ENCODE measurements at places on chromosomes 4 and X. TPM values are rescaled to one million over a fixed set of nuclear protein-coding genes. Genes with fewer than 3 reads are reported as not detected.

RAB41 gene
- polyA plus RNA-seq = 1.3 TPM

MAGEA6 gene
- not detected for polyA plus RNA-seq

PDGFRA gene
- 129 TPM for polyA plus RNA-seq

GPR143 gene
- polyA plus RNA-seq = 7.5 TPM

UCP1 gene
- polyA plus RNA-seq = 0.99 TPM

TMPRSS11E gene
- 0.15 TPM for polyA plus RNA-seq

ARMCX1 gene
- polyA plus RNA-seq = 61.3 TPM

HOPX gene
- 28.2 TPM for polyA plus RNA-seq

RNF212 gene
- 13.6 TPM for polyA plus RNA-seq

DNA sequence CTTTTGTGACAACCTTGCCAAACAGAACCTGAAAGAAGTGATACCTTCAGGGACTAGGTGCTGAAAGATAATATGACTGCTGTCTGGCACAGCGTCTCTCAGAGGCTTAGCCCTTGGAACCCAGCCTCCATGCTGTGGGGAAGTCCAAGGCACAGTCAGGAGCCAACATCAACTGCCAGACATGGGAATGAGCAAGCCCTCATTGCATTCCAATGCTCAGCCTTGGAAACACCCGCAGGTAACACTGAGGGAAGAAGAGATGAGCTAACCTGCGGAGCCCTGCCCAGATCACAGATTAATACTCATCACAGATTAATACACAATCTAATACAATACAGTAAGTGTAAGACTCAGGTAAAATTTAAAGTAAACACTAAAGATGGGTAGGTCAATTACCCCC lies 31.5 kb downstream of the LDB2 start:
- no peak for DNase-seq

GRCh38 chr4:10334506-10335028 lies 122.7 kb downstream of the ZNF518B start:
- no peak for DNase-seq

- no peak for DNase-seq
Measured at GRCh38 chr4:5887361-5888221, 5.3 kb downstream of the CRMP1 start.

DNA sequence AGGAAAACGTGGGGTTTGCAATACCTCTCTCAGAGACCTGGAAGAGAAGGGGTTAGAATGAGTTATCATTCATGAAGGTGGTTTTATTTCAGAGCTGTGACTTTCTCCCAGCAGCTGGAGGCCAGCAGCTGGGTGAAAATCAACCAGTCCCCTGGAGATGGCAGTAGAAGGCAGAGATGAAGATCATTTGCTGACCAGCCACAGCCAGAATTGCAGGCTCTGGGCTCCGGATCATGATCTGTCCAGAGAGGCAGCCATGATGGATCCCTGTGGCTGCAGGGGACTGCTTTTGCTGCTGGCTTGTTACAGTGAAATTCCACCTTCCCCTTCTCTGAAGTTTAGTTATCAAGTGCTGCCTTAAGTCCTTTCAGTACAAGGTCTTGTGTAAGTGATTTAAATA lies 46.9 kb upstream of the TAB3 start:
- DNase-seq = no peak

DNA sequence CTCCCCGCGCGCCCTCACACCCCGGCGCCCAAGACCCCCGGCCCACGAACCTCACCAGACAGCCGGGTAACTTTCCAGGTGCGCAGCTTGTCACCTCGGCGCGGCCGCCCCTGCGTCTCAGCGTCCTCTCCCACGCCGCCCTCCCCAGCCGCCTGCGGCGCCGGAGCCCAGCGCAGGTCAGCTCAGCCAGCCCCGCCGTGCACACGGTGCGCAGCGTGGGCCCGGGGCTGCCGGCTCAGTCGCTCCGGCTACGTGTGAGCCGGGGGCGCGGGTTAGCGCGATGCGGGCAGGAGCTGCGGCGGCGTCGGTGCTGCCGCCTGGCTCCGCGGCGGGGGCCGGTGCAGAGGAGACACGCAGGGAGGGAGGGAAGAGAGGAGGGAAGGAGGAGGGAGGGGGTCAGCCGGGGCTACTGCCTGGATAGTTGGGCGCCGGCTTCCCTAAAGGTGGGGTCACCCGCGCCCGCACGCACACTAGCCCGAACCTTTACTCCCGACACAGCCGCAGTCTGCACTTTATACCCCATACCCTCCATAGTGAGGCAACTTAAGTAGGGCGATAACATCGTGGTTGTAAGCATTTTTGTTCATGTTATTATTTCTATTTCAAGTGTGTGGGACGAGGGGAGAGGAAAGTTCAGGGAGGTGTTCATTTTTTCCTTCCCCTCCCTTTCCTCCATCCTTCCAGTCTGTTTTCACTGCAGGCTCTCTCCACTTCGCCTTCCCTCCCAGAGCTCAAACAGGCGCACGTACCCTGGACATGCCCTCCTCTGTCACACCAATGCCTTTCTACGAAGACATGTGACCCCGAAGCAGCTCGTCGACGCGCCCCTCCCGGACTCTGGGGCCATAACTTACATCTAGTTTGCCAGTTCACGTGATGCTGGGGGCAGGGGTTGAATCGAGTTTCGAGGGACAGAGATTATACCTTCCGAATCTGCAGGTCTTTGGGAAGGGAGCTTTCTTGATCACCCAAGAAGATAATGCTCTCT lies at the start of gene PRKG2:
TSS of gene PRKG2 (minus strand) at position 342 of the 988 bp plus-strand sequence. CDS start 10,175 bp downstream, outside the sequence.
- DNase-seq = peak; percentile 43

- DNase-seq = no peak
Measured at GRCh38 chrX:37765507-37765906, 14.4 kb upstream of the CYBB start.

GRCh38 chrX:39905538-39905891 lies 192.2 kb downstream of the BCOR start:
- DNase-seq = no peak

- peak; percentile 97 for DNase-seq
Measured at GRCh38 chrX:47193475-47194193, at the start of gene UBA1. Gene UBA1, plus strand, starts transcription at chrX:47193829. Its CDS starts 4,974 bp downstream, at chrX:47198803.

- DNase-seq = no peak
Measured at GRCh38 chrX:41145920-41146608, 60.8 kb downstream of the USP9X start.

DNA sequence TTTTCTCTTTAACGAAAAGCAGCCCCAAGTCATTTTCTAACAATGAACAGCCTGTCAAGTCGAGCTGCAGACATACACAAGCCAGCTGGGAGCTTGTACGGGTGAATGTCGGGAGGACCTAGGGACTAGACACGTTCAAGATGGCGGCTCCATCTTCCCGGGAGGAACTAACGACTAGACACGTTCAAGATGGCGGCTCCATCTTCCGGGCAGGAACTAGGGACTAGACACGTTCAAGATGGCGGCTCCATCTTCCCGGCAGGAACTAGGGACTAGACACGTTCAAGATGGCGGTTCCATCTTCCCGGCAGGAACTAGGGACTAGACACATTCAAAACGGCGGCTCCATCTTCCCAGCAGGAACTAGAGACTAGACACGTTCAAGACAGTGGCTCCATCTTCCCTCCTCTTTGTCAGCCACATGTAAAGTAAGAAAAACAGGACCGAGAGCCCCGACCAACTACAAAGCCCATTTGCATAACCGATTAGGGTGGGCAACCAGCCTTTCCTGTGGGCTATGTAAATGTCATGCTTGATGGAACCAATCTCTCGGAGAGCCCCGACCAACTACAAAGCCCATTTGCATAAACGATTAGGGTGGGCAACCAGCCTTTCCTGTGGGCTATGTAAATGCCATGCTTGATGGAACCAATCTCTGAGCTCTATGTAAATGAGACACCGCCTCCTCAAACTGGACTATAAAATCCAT lies 175.5 kb downstream of the DHRSX start:
- DNase-seq = peak; percentile 87

DNA sequence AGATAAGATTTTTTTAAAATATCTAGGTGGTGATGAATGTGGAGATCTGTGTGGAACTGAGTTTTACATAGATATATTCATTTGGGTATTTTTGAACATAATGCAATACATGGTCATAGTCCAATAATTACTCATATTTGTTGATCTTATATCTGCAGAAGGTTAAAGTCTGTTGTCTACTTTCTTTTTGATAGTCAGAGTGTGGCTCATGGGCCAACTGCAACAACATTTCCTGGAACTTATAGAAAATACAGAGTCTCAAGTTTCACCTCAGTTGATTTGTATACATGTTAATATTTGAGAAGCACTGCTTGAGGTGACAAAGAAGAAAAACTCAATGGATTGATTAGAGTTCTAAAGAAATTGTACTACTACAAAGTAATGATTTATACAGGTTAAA lies 408.4 kb downstream of the ARAP2 start:
- DNase-seq = no peak

GRCh38 chr4:182144626-182145333 lies 98.4 kb upstream of the TENM3 start:
- no peak for DNase-seq

DNA sequence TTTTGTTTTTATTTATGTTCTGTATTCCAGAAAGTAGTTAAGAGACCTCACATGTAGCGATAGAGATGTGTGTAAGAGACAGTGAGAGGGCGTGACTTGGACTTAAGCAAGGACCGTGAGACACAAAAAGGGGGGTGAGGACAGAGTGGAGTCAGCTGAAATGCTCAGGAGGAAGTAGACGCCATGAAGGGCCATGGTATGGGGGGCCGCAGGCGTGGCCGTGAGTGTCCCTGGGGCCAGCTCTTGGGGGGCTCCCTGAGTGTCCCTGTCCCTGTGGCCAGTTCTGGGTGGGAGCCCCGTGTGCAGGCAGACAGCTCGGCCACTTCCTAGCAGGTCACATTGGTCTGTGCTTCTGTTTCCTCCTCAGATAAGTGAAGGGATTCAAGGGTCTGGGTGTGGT lies 23.0 kb upstream of the MSANTD1 start:
- DNase-seq = peak; percentile 66

DNA sequence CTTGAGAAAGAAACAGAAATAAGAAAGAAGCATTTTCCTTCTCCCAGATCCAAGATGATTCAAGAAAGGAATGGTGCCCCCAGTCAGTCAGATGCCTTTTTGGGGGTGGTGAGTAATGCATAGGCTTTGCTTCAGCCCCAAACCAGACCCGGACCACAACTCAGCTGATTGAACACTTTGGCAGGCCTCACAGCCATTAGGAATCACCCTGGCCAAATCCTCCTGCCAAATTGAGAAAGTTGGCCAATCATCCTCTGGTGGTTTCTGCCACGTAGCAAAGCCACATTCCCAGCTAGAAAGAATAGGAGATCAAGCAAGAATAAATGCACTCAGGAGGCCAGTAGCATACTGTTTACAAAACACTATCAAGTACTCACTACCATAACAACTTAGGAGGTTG lies 33.7 kb downstream of the FRMD7 start:
- no peak for DNase-seq

DNA sequence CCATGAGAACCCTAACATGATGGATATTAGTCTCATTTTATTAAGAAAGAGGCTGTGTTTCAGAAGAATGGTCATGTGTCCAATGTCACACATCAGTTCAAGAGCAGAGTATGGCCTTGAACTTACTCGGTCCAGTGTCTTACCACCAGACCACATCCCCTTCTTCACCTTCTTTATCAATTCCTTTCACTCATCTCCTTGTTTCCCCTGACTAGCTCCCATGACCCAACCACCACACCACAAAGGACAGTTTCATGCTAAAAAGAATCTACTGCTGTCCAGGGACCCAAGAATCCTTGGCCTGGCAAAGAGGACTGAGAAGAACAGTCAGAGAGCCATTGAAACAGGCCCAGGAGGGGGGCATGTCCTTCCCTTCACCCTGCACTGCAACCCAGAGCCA lies 33.6 kb upstream of the MSN start:
- no peak for DNase-seq

- no peak for DNase-seq
Measured at GRCh38 chrX:30800901-30801300, 88.2 kb downstream of the TAB3 start.

DNA sequence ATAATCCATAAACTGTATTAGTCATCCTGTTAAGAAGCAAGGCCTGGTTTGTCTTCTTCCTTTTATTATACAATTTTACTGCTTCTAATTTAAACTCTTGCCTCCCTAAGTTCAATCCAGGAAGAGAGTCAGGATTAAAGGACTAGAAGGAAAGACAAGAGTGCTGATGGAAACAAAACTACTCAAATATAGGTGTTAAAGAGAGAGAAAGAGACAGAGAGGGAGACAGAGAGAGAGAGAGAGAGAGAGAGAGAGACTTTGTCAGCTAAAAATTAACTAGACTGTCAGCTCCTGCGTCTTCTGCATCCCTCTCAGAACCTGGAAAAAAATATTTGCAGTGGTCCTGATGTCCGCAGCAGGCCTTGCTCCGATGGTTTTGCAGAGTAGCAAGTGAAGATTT lies 13.5 kb upstream of the FGG start:
- no peak for DNase-seq
